ENCODE measurements at places on chromosomes 1 and 21. TPM values are rescaled to one million over a fixed set of nuclear protein-coding genes. Genes with fewer than 3 reads are reported as not detected.

- H3K27ac ChIP-seq = no peak overlapping the region
- DNase-seq = no peak
Observed at GRCh38 chr1:115873184-115873583, 32.3 kb upstream of the NHLH2 start.

GRCh38 chr1:223512057-223512456 is 118.8 kb downstream of the CCDC185 start:
- DNase-seq = no peak
- no peak overlapping the region for H3K27ac ChIP-seq
- H3K4me1 ChIP-seq = no peaks in the 10 kb centered on the region
- no peaks in the 10 kb centered on the region for H3K27me3 ChIP-seq

C8A gene
- total RNA-seq = not detected

SPRR5 gene
- not detected for total RNA-seq

All from osteocyte (in vitro differentiated cells).